ENCODE measurements at places on chromosomes 2 and 18. TPM values are rescaled to one million over a fixed set of nuclear protein-coding genes. Genes with fewer than 3 reads are reported as not detected.
A peak's percentile ranks its signal among the peaks of the same experiment; 100 is the strongest.

GRCh38 chr2:130769343-130769907 is 14.1 kb downstream of the AMER3 start:
- DNase-seq = peak; percentile 89

DNA sequence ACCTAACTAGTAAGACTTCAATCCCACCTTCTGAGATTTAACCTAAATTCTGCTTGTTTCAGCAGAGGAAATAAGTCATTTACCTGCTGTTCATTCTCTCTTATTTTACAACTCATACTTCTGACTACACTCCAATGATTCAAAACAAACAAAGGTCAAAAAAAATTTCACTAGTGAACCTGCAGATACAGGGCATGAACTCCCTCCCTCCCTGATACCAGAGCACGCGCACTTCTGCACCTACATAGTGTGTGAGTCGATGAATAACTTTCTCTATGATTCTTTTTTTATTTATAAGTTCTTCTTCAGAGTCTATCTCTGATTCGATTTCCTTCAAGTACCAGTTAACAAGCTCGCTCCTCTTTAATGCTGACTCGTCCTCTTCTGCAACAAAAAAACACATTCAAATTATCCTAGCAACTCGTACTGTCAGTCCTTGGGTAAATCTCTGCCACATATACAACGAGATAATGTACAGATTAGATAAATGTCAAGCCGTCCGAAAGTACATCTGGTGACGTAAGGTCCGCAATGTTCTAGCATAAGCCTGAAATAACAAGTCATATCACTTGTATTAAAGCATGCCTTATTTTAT is 7.4 kb upstream of the LCT start:
- DNase-seq = peak; percentile 37

DNA sequence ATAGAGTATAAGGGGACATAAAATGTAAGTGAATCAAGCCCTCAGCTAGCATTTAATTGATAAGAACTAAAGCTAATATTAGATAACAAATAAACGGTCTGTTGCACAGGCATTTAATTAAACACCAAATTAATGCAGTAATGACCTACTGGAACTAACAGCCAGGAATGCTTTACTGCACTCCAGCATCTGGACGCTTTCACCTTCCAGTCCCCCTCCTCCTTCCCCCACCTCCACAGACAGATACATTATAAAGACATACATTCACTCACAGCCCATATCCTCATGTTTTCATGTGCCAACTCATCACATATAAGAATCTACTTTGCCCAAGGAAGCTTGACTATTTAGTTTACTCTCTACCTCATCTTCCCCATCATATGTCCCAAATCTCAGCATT is 337.4 kb upstream of the PIK3C3 start:
- no peak for DNase-seq

GRCh38 chr2:191018643-191019119 is 4.7 kb upstream of the STAT1 start:
- DNase-seq = no peak

DNA sequence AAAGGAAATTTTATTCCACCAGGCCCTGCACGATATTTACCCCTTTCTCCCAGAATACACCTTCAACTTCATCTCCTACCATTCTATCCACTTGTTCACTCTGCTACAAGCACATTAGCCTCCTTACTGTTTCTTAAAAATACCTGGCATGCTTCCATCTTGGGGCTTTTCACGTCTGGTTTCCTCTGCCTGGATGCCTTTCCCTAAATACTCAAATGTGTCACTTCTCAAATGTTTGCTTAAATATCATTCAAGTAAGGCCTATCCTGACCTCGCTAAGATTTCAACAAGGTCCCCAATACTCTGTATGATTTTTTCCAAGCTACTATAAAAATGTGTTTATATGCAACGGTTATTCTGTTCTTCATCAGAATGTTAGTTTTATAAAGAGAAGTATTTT is 433.0 kb upstream of the CHAC2 start:
- no peak for DNase-seq

- DNase-seq = no peak
Observed at GRCh38 chr18:63307551-63308200, 11.9 kb downstream of the BCL2 start.

DNA sequence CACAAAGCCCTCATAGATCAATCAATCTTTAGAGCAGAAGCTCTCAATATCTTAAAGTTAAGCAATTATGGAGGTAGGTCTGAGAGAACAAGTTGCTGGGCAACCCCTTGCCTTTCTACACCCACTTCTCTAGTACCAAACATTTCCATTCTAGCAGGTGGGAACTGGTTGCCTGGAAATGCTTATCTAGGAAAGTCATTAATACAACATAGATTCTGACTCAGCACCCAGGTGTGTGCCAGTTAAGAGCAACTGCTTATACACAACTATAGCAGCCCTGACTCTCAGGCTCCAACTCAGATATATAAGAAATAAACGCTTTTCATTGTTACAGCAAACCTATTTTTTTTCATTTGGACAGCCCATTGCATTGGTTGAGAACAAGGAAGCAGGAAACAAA is 237.7 kb downstream of the IRS1 start:
- no peak for DNase-seq

DNA sequence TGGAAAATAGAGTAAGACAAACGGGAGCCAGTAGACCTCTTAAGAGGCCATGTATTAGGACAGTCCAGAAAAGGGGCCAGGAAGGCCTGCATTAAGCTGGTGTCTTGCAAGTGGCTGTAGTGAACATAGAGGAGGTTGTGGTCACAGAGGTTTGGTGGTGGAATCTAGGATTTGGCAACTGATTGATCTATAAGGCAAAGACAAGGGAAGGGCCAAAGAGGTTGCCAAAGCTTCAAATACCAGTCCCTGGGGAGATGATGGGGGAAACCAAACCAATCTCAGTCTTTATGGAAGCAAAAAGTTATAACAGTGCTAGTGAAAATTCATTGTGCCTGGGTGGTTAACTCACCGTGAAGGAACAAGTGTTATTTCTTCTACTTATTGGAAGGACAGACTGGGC is 28.7 kb upstream of the RTN4 start:
- no peak for DNase-seq

DNA sequence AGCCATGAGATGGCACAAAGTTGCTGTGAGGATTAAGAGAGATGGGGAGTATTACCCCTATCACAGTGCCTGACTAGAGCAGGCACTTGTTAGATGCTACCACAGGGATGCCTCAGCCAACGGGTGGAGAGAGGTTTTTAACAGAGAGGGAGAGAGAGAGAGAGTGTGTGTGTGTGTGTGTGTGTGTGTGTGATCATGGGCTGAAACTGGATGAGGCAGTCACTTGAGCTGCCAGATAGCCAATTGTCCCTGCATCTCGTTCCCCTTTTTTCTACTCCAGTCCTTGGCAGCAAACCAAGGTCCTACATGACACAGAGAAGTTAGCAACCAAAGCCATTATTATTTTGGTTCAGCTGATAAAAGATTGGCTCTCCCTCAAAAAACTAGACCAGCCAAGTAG is 3.0 kb downstream of the CD8A start:
- DNase-seq = peak; percentile 60

GRCh38 chr2:100367163-100367562 is 44.9 kb upstream of the LONRF2 start:
- no peak for DNase-seq

SERPINB10 gene
- total RNA-seq = not detected

MRPS5 gene
- total RNA-seq = 31.1 TPM

DNA sequence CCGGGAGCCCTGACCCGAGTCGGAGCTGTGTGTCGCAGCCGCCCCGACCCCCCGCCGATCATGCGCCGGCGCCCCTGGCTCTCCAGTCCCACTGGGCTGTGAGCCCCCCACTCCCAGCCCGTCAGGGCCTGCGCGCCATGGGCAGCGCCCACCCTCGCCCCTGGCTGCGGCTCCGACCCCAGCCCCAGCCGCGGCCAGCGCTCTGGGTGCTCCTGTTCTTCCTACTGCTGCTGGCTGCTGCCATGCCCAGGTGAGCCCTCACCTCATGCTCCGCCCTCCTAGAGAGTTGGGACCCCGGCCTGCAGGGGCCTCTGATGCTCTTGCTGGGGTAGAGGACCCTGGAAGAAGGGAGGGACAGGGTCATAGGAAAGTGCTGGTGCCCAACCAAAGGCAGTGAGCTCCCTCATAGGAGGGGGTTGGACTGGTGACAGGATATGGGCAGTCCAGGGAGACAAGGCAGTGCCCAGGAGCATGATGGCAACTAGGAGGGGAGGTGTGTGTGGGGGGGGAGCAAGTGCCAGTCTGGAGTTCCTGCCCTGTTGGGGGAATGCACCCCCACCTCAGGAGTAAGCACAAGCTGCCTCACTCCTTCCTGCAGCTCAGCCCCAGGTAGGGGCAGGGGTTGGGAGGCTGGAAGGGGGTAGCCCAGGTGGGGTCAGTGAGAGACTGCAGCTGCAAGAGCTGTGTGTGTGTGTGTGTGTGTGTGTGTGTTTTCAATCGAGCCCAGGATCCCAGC is 375 bp downstream of the WNT10A start:
- no peak for DNase-seq

CCDC150 gene
- total RNA-seq = 0.33 TPM

CHPF gene
- 67.5 TPM for total RNA-seq

DNA sequence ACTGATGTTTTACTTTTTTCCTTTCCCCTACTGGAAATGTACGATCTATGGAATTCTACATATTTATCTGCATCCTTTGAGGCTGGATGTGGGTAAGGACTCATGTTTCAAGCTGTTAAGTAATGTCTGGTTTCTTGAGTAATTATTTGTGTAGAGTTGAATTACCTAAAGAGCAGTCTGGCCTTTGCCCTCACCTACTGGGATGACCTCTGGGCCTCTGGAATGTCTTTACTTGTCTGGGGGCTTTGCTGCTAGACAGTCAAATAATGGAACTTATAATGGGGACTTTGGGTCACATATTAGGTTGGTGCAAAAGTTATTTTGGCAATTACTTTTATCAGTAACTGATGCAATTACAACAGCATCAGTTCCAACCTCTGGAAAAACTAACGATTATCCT is 244.7 kb downstream of the CCDC178 start:
- no peak for DNase-seq

GRCh38 chr2:155546721-155547555 is 785.6 kb downstream of the NR4A2 start:
- no peak for DNase-seq

TBR1 gene
- not detected for total RNA-seq

LRRC30 gene
- total RNA-seq = not detected

- no peak for DNase-seq
Observed at GRCh38 chr2:75274936-75275335, 75.6 kb upstream of the TACR1 start.

- no peak for DNase-seq
Observed at GRCh38 chr2:204638471-204639194, 93.4 kb downstream of the PARD3B start.

DNA sequence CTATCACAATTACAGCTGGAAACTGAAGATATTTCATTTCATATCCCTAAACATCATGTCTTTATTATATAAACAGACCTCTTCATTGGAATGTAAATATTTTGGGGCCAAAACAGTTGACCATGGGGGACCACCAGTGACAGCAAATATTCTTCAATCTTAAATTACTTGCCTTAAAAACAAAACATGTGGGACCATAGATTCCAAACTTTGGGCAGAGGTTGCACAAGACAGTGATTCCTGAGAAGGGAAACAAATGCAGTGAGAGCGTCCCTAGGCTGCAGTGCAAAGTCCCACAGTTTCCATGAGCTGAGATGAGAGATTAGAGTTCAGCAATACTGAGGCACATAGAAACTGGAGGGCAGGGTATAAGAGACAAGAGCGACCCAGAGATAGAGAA is 818.9 kb downstream of the CBLN2 start:
- DNase-seq = no peak

EFHD1 gene
- total RNA-seq = 13.3 TPM

DNA sequence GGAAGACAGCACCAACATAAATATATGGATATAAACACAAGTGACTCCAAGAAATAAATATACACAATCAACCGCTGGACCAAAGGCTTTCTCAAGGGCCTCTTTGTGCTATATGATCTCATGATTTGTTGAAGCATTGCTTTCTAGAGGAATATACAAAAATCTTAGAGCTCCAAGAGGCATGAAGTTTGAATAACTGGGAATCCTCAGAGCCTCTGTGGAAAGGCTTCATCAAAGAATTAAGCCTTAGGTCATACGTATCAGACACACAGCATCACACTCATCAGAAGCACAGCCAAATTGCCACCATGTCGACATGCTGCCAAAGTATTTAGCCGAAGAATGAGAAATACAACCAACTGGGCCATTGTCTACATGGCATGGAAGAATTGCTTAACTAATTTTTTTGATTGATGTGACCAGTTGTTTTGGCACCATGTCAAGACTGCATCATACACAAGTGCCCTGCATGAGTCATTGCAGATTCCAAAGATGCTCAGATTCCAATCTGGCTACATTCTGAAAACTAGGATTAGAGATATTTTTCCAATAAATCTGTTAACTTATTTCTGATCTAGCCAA is 860.6 kb upstream of the ZEB2 start:
- no peak for DNase-seq

CROCC2 gene
- total RNA-seq = not detected

DNA sequence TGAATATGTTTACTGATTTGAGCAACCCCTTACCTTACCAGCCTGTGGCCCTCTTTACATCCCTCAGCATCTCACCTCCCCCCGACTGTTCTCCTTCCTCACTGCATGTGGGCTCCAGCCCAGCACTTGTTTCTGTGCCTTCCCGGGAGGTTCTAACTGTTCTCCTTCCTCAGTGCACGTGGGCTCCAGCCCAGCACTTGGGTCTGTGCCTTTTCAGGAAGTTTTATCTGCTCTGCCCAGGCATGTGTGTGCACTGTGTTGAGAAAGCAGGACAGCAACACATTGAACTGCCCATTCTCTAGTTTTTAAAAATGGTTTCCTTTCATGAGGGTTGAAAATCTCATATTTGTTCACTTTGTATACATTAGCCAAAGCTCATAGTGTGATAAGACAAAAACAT is 158.4 kb downstream of the ATP9B start:
- no peak for DNase-seq

- DNase-seq = no peak
Observed at GRCh38 chr2:19746611-19747309, 155.0 kb downstream of the TTC32 start.

TMEM247 gene
- total RNA-seq = not detected

GRCh38 chr2:205915130-205915524 is 170.8 kb downstream of the INO80D start:
- no peak for DNase-seq

DNA sequence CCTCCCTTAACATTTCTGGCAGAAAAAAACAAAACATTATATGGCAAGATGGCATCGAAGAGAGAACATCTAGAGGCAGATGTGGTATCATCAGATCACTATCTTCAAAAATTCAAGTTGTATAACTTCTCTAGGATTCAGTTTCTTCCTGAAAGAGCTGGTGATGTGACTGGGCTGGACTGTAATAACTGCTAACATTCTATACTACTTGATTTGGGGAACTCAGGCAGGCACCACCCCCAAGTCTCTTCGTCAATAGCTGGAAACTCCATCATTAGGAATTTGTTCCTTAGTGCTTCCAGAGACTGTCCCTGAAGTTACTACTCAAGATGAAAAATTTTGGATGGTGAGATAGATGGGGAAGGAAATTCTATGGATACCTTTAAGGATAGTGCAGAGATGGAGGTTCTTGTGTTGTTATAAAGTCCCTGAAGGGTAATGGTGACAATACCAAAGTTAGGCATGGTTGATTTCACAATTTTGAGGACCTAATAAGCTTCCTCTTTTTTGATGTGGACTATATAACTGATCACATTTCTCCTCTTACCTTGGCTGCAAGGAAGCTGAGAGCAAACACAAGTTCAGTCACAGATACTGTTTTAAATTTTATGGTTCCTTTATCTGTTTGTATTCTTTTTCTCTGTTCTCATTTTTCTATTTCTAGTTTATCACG is 59.1 kb upstream of the PGAP1 start:
- no peak for DNase-seq

GRCh38 chr2:23435250-23436035 is 50.5 kb downstream of the KLHL29 start:
- no peak for DNase-seq

SF3B1 gene
- 223 TPM for total RNA-seq

DPP4 gene
- total RNA-seq = 2.2 TPM

All from esophagus muscularis mucosa (tissue), 4 donors.